ENCODE measurements at places on chromosomes 4 and X.

DNA sequence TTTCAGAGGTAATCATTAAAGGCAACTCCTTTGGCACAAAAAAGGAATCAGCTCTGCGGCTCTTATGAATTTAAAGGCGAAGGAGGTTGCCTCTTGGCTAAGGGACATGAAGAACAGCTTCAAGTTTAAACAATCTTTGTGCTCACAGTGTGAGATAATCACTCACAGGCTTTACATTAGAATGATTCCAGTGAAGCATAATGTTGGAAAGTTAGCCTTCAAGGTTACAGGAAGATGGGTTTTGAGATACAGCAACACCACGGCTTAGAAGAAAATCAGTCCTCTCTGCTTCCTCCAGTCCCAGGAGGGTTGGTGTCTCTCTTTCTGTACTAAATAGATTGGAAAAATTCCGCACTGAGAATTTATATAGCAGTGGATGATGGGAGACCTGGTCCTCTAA lies 11.6 kb upstream of the SCD5 start:
- no peaks in the 10 kb centered on the region for H3K36me3 ChIP-seq
- no peaks in the 10 kb centered on the region for H3K4me1 ChIP-seq
- H3K27ac ChIP-seq = no peak overlapping the region
- no peak for DNase-seq
- H3K4me3 ChIP-seq = no peak overlapping the region
- no peaks in the 10 kb centered on the region for H3K27me3 ChIP-seq

GRCh38 chrX:112577146-112577545 lies 102.6 kb downstream of the LHFPL1 start:
- no peak for DNase-seq
- no peaks in the 10 kb centered on the region for H3K4me1 ChIP-seq
- H3K36me3 ChIP-seq = no peaks in the 10 kb centered on the region
- H3K4me3 ChIP-seq = no peak overlapping the region
- H3K27ac ChIP-seq = no peak overlapping the region

DNA sequence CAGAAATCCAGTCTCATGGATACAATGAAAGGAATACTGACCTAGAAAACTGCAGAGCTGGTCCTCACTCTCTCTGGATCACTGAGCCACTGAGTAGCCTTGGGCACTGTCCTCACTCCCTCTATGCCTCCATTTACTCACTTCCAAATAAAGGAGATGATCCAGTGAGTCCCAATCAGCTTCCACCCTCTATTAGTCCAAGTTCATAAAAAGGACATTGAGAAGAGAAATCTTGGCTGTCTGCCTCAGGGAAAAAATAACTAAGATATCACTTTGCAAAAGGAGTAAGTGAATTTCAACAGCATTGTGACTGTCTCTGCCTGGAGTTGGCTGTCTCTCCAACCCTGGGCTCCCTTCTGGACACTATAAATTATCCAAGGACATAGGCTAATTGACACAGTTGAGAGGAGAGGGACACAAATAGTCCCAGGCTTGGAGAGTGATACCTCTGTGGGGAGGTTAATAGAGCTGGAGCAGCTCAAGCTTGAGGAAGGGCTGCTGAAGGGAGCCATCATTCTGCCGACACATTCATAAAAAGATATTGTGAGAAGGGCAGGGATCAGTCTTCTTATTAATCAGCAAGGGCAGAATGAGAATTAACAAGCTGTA lies 572.3 kb downstream of the RAB28 start:
- no peak for DNase-seq
- no peak overlapping the region for H3K27ac ChIP-seq
- no peaks in the 10 kb centered on the region for H3K27me3 ChIP-seq
- H3K36me3 ChIP-seq = no peaks in the 10 kb centered on the region

DNA sequence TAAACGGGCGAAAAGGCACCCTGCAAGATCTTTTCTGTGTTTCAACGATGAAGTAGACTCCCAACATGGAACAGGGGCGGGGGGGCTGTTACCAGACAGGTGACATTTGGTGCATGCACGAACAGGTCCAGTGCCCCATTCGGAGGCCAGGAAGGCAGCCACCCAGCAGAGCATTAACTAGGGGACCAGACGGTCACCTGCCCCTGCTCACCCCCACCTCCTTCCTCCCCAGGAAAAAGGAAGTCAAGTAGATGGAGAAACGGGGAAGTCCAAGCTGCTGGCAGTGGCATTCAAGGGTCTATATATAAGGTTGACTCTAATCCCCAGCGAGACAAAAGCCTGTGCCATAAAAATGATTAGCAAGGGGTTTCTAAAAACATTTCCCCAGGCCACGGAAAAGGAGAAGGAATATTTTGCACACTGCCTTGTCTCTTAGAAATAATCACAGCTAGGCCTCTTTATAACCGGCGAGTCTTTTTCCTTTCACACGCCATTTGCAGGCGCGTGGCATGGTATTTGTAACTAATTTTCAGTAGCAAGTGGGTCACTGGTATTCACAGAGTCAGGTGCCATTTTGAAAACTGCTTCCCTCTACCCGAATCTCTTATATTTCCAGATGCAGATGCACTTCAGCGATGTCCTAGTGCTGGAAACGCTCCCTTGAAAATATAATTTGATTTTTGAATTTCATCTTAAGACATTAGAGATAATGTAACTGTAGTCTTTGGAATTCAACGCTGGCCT lies 1.2 kb upstream of the TMSB4X start:
- no peak for DNase-seq
- H3K4me3 ChIP-seq = peak overlapping the region; percentile 86
- peaks cover 14% of the 10 kb centered on the region for H3K4me1 ChIP-seq
- H3K36me3 ChIP-seq = no peaks in the 10 kb centered on the region
- no peaks in the 10 kb centered on the region for H3K27me3 ChIP-seq
- H3K27ac ChIP-seq = peak overlapping the region; percentile 99

DNA sequence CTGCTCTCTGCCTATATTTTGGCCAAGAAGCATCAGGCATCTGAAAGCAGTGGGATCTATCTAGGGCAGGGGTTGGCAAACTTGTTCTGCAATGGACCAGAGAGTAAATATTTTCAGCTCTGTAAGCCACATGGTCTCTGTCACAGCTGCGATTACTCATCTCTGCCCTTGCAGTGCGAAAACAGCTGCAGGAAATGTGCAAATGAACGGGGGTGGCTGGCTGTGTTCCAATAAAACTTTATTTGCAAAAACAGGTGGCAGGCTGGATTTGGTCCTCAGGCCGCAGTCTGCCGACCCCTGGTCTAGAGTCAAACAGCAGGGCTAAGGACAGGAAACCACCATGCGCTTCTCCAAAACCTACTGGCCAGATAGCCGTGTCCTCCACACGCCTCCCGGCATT lies 48.6 kb downstream of the ACOX3 start:
- peak; percentile 74 for DNase-seq
- H3K27ac ChIP-seq = no peak overlapping the region
- no peak overlapping the region for H3K4me3 ChIP-seq
- no peaks in the 10 kb centered on the region for H3K36me3 ChIP-seq
- peaks cover 41% of the 10 kb centered on the region for H3K4me1 ChIP-seq
